ENCODE measurements at places on chromosomes 6 and 20.

DNA sequence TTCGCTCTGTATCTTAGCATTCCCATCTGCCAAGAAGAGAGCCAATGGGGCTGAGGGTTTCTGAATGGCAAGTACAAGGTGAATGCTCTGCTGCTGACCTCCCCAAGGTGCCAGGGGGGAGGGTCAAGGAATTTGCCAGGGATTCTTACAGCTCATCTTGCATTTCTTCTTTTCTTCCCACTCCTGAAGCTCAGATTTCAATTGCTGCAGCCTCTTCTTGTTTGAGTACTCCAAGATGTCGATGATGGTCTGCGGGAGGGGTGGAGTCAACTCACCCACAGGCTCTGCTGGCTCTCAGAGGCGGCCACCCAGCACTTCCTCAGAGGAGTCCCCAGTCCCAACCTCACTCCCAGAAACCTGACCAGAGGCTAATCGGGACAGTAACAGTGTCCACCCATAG is 12.4 kb downstream of the C20orf96 start:
- DNase-seq, result no peak

DNA sequence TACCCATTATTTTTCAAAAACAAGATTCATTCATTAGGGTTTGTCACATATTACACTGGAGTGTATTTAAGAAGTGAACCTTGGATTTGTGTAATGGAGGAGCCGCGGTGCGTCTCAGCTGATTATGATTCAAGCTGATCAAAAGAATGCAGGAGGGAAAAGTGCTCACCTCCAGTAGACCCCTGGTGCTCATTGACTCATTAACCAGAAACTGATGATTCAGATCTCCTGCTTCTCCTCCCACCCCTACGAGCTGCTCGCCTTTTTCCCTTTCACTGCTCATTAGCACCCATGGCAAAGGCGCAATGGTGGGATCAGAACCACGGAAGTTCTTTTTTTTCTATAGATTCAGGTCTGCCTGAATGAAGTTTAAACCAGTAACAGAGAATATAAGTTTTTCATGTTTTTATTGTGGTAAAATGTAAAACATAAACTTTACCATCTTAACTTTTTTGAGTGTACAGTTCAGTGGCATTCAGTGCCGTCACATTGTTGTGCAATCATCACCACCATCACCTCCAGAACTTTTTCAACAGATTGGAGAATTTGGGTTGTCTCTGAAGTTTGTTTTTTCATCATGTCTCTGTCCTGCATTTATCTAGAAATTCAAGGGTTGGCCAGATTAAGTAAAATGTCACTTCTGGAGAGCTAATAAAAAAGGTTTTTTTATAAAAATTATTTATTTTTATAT is 101.6 kb downstream of the LINC00237 start:
- DNase-seq, result no peak

- DNase-seq, result no peak
These were observed 64.8 kb downstream of the SYNJ2 start for GRCh38 chr6:158046201-158047126.

GRCh38 chr20:58673119-58673518 is 19.5 kb upstream of the NPEPL1 start:
- DNase-seq, result no peak

- no peak for DNase-seq
These were observed 245.9 kb upstream of the HSF2 start for GRCh38 chr6:122153557-122153956.

DNA sequence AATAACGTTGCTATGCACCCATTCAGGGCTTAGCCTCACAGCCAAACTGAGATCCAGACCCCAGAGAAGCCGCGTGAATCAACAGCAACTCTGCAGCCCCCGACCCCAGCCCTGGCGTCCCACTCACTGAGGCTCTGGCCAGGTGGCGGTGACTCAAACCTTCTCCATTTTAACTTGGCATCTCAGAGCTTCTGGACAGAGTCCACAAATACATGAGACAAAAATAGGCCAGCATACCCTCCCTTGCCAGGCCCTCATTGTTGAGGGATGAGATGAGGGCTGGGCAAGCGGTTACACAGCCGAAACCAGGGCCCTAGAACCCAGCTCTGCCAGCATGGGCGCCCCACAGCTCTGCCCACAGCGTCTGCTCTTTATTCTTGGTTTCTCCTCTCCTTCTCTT is 118.4 kb downstream of the MYLK4 start:
- DNase-seq, result no peak

GRCh38 chr6:166720856-166721255 is 93.8 kb upstream of the RPS6KA2 start:
- DNase-seq, result no peak

- no peak for DNase-seq
These were observed 9.2 kb upstream of the SIRPD start for GRCh38 chr20:1566701-1567100.

DNA sequence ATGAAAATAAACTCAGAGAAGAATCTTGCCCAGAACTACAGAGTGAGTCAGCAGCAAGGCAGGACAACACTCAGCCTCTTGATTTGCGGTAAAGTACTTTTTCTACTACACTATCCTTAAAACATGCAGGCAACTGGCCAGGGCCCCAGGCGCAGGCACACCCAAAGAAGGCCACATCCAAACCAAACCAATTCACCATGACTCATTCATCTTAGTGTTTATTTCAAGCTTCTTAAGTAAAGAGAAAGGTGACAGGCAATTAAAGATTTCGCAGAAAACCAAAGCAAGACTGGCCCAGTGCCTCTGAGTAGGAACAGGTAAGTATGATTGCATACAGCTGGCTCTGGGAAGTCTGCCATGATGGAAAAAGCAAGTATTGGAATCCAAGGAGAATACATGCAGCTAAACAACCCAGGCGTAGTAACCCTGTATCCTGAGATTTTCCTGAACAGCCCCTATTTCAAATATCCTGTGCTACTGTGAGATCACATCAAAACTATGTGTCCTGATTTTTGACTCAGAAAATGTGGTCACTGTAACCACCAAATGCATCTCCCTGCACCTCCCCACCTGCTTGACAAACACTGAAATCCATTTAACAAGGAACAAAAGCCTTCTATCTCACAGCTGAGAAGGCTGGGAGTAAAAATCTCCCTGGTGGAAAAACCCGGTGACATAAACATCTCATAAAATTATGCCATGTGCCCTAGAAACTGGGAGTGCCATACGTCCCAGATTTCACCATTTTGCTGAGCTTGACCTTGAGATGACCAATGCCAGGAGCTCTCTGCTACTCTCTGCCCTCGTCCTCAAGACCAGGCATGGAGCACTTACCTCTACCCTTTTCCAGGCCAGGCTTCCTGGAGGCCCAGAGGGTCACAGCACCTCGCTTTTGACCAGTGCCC is 12.4 kb downstream of the WFDC3 start:
- peak; percentile 87 for DNase-seq

- DNase-seq, result peak; percentile 75
These were observed 1.0 kb upstream of the PCIF1 start for GRCh38 chr20:45933266-45934045.

GRCh38 chr20:31780839-31781238 is 38.3 kb upstream of the MYLK2 start:
- DNase-seq, result no peak

DNA sequence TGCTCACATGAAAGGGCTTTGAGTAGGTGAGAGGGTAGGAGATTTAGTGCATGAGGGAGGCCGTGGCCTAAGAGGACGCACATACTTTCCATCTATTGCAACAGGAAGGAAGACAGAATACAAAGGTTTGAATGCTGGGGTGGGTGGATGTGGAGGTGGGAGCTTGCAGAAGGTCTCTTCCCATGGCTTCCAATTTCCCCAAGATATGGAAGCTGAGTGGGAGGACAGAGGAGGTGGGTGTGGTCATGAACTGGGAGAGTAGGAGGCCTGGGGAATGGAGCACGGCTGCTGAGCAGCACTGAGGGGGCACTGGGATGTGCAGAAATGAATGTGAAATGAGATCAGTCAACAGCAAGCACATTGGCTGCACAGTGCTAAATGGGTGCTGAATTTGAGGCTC is 70.3 kb downstream of the SCML4 start:
- no peak for DNase-seq

- peak; percentile 19 for DNase-seq
These were observed 32.2 kb downstream of the PYGB start for GRCh38 chr20:25280051-25280573.

DNA sequence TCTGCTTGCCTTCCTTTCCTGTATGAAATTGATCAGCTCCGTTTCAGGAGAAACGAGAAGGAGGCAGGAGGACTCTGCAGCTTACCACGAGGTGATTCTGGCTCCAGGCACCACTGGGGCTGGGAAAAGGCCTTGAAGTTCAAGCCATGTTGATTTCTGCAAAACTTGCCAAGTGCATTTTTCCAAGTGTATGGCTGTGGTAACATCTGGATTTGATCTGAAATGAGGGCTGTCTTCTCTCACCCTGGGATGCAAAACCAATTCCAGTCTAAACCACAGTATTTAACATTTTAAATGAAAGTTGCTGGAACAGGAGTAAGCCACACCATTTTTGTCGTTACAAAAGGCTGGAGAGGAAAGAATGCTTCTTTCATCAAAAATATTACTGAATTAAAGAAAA is 36.1 kb upstream of the FAM210B start:
- no peak for DNase-seq

GRCh38 chr6:45421709-45422502 is 44.2 kb upstream of the SUPT3H start:
- DNase-seq, result peak; percentile 79

GRCh38 chr20:4026093-4026601 is 10.8 kb upstream of the RNF24 start:
- peak; percentile 74 for DNase-seq

DNA sequence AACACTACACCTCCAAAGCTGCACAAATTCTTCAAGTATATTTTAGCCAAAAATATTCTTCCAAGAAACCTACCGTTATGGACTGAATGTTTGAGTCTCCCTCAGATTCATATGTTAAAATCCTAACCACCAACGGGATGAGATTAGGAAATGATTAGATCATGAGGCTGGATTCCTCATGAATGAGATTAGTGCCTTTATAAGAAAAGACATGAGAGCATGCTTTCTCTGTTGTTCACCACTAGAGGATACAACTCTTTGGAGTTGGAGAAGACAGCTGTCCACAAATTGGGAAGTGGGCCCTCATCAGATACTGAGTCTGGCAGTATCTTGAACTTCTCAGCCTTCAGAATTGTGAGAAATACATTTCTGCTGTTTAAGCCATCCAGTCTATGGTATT is 7.1 kb upstream of the SLC17A4 start:
- DNase-seq, result no peak

DNA sequence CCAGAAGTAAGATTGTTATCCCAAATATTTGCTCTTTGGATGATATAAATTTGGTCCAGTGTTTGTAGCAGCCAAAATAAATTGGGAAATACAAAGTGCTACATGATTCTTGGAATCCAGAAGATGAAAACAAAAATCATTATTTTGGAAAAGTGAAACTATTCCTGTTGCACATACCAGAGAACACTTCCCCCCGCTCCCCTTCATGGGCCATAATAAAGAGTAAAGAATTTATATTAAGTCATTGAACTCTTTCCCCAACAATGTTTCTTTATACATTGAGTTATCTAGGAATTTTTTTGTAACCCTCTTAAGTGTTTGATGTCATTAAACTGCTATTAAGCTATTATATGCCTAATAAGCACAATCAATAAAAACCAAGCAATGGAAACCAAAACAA is 490.4 kb upstream of the HS3ST5 start:
- DNase-seq, result no peak
